Right renal pelvis (tissue), 4 donors: ENCODE measurements at places on chromosomes 2 and 18.

GRCh38 chr2:176261136-176261535, 8.1 kb upstream of the MTX2 start:
- DNase-seq: no peak

DNA sequence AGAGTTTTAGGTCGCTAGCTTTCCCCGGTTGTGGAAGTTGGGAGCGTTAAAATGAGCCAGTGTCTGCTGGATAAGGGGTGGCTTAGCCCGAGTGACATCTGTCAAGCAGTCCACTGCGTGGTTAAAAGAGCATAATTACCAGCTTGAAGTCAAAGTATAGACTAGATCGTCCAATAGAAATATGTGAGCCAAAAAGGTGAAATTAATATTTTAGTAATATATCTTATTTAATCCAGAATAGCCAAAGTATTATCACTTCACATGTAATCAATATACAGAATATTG, 654 bp downstream of the COMMD1 start:
- DNase-seq: no peak

- no peak for DNase-seq
Measured at GRCh38 chr18:13247506-13247905, 28.9 kb downstream of the LDLRAD4 start.

GRCh38 chr18:80202264-80202998, 44.9 kb downstream of the PARD6G start:
- DNase-seq: no peak

GRCh38 chr2:147500819-147501395, 343.9 kb upstream of the ACVR2A start:
- DNase-seq: no peak

- peak; percentile 59 for DNase-seq
Measured at GRCh38 chr18:11947214-11948191, 33.8 kb upstream of the IMPA2 start.

- no peak for DNase-seq
Measured at GRCh38 chr18:35939138-35939537, 33.3 kb upstream of the RMP24 start.

DNA sequence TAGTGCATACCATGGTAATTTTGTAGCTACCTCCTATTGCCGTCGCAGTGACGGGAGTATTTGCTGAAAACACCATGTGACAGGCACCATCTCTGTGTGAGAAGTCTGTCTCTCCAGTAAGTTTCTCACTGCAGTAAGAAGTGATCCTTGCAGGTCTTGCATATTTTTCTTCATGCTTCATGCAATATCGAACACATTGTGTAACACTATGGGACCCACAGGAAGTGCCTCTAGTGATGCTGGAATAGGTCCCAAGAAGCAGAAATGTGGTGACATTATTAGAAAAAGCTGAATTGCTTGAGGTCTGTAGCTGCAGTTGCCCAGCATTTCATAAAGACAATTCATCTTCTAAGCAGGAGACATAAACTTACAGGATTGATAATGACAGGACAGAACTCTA, 167.6 kb downstream of the DCDC2C start:
- no peak for DNase-seq

DNA sequence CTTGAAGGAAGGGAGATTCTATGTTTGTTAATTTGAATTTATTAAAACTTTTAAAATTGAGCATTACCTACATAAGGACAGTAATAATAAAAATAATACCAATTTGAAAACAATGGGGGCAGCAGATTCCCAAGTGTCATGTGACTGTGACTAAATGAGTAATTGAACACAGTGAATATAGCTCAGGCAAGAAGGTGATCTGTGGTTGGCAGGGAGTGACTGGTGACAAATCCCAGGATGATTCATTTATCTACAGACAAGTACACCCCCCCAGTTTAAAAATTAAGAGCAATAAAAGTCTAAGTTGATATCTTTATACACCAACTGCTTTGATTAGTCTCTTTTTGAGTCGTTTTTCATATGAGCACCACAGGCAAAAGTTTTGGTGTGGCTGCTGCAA, 299.5 kb downstream of the ARHGAP15 start:
- no peak for DNase-seq

DNA sequence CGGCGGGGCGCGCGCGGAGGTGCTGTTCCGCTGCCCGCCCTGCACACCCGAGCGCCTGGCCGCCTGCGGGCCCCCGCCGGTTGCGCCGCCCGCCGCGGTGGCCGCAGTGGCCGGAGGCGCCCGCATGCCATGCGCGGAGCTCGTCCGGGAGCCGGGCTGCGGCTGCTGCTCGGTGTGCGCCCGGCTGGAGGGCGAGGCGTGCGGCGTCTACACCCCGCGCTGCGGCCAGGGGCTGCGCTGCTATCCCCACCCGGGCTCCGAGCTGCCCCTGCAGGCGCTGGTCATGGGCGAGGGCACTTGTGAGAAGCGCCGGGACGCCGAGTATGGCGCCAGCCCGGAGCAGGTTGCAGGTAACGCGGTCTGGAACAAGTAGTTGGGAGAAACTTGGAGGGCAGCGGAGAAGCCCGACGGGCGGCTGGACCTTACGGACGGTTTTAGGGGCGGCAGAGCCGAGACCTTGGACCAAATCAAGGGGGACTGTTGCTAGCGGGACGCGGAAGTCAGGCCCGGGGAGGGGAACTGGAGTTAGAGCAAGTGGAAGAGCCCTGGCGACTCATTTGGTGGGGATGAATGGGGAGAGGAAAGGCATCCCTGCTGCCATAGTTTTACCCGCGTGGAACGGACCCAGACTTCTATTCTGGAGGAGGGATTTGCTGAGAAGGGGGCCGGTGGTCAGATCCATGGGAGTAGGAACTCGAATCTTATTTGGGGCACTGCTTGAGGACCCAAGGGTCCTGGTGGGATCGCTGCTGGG, 573 bp downstream of the IGFBP2 start:
- DNase-seq: no peak

DNA sequence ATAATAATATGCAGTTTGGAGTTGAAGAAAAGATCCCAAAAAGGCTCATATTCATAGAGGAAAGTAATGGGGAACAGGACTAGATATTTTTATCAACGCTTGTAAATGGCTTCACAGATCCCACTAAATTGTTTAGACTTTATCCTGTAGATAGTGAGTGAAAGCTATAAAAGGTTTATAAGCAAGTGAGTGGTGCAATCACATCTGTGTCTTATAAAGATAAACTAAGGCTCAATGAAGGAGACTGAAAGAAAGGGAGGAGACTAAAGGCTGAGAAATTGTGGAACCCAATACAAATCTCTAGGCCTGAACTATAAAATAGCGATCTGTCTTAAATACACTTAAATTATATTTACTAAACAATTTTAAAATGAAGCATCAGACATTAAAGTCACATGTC, 7.7 kb downstream of the SP3 start:
- no peak for DNase-seq

- no peak for DNase-seq
Measured at GRCh38 chr2:42987112-42987922, 194.9 kb upstream of the HAAO start.

- no peak for DNase-seq
Measured at GRCh38 chr18:58819051-58819450, 45.6 kb upstream of the ZNF532 start.

DNA sequence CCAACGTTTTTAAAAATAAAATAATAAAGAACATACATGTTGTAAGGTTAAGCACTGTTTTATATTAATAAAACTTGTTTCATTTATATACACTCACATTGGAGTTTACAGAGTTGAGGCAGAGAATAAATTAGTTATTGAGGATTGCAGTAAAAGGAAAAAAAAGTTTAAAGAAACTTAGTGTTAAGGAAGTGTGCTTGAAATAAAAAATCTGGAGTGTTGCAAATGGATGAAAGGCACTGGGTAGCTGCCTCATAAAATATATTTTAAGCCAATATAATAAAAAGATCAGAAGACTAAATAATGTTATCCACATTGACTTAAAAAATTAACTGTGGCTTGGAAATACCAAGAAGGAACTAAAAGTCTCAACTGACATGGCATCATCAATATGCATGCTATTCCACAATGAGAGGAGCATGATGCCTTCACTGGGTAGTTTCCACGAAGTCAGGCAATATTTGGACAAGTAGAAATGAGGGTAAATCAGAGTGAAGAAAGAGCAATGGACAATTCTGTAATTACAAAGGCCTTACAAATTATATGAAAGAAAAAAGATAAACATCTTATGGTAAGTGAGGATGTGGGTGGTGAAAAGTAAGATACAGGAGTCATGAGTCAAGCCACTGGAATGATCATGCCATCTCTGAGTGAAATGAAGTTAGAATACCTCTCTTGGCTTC, 2.5 kb downstream of the GALNT3 start:
- no peak for DNase-seq

DNA sequence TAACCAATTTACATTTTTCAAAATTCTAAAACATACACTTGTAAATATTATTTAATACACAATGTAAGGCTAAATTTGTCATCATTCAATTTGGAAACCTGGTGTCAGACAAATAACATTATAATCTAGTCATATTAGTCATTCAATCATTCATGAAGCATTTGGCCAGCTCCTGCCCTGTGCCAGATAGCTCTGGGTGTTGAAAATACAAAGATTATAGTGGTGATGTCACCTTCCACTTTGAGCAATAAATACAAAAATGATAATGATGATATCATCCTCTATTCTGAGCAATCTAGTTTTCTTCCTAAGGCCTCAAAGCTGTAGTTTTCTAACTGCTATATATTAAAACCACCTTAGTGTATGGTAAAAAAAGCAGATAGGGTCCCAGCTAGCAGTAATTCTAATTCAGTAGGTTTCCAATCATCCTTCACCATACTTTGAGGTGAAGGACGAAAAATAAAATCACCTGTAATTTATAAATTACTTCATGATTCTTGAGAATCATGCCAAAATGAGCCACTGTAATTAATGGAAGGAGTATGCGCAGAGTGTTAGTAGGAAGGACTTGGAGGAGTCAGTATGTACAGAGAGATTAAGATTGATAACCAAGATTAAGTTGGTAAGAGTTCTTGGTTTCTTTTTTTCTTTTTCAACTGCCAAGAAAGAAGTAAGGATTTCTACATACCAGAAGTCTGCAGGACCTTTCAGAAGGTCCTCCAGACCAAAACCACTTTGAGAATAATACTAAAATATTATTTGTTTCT, 23.2 kb downstream of the MEMO1 start:
- DNase-seq: no peak

- no peak for DNase-seq
Measured at GRCh38 chr2:160516547-160517365, 23.1 kb upstream of the RBMS1 start.

GRCh38 chr2:237449193-237449881, 35.4 kb upstream of the COL6A3 start:
- no peak for DNase-seq

DNA sequence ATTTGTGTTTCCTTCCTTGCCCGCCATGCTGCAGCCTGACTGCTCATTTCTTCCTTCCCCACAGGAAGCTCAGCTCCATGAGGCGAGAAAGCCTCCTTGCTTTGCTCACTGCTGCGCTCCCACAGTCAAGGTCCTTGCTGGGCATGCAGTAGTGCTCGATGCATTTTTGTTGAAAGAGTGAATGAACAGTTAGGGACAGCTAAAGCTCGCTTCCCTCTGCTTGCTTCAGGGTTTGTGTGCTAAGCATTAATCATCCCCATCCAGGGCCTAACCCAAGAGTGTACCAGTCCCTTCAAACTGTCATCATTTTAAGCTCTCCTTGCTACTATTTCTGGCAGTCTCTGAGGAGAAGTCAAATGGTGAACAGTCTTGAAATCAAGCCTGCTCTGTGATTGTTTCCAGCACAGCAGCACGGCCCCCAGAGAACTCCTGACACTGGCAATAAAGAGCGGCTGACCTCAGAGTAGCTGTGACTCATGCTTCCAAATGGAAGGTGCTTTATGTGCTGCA, 171.7 kb upstream of the SOX11 start:
- DNase-seq: no peak

- DNase-seq: no peak
Measured at GRCh38 chr2:96933305-96934181, 52.8 kb downstream of the FAM178B start.

DNA sequence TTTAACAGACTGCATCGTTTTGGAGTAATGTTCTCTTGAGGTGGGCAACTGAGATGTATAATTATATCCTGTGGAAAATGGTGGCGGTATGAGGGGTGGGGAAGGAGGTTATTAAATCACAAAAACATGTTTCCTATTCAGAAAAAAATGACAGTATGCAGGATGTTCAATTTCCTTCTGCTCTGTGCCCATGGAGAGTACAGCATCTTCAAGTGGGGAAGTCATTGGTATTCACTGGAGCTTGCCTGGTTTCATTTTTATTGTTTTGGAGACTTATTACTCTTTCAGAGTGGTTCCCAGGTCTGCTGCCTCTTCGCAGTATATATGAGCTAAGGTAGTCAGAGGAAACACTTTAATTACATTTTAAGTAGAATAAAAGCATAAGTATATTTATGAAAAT, 318.8 kb upstream of the RAB12 start:
- DNase-seq: no peak

DNA sequence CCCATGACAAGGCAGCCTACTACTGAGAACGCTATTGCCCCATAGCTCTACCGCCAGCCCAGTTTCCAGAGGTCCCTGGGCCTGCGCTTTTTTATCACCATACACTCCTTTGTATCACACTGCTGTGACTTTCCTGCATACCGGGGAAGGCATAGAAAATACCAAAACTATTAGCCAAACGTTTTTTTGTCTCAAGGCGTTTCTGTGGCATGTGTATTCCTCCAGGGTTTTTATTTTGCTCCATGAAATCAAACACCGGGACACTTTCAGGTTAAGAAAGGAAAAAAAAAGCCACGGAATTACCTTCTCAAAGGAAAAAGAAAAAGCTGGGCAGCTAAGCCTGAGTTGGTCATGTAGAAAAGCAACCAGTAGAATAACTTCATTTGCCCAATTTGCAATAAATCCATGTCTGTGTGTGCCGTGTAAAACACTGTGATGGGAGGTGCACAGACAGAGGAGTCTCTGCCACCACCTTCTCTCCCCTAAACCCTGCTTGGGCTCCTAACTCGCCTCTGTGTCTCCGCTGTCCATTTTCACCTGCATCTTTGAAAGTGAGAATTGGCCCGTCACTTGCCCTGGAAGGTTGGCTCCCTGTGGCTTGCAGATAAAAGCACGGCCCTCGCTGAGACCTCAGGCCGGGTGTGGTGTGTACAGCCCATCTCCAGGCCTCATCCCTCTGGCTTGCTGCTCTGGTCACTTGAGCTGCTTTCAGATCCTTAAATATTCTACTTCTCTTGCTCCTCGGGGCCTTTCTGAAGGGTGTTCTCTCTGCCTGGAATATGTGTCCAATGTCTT, 1.7 kb downstream of the AMER3 start:
- no peak for DNase-seq

DNA sequence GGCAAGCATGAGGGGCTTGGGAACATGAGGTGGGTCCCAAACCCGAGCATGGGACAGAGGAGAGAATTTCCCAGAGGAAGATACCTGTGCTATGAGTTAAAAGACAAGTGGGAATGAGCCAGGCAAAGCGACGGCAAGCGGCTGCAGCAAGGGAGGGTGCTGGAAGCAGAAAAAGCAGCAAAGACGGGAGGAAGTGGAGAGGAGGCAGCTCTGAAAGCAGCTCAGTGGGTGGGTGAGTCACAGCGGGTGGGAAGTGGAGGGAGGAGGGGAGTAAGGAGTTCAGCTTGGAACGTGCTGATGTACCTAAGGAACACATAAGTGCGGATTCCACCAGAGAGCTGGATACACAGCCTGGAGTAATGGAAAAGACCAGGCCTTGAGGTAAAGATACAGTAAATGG, 41.4 kb downstream of the THUMPD2 start:
- DNase-seq: no peak

GRCh38 chr2:216041438-216041837, 28.1 kb upstream of the MREG start:
- DNase-seq: no peak

GRCh38 chr2:178229927-178230326, 35.6 kb downstream of the OSBPL6 start:
- no peak for DNase-seq

GRCh38 chr2:55268288-55268906, 634 bp downstream of the MTIF2 start:
- DNase-seq: no peak

- no peak for DNase-seq
Measured at GRCh38 chr2:37456479-37456878, 112.0 kb downstream of the QPCT start.
